Activated T-cell treated with anti-CD3 and anti-CD28 coated beads for 1 hour (primary cell): ENCODE measurements at places on chromosomes 3 and 15.

DNA sequence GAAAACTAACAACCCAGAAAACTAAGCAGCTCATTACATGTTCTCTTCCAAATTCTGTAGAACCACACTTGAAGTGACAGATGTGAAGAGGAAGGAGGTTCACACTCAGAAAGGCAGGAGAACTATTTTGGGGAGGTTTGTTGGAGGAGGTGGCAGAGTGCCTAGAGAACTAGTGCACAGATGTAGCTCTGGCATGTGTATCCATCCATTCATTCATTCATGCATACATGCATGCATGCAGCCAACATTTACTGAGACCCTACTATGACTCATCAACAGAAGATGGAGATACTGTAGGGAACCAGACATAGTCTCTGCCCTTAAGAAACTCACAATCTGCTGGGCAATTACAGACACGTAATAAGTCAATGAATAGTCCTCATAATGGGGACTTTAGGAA is 116.7 kb downstream of the ERC2 start:
- DNase-seq = no peak

GRCh38 chr15:64580696-64581407 is 120.5 kb downstream of the ZNF609 start:
- no peak for DNase-seq

DNA sequence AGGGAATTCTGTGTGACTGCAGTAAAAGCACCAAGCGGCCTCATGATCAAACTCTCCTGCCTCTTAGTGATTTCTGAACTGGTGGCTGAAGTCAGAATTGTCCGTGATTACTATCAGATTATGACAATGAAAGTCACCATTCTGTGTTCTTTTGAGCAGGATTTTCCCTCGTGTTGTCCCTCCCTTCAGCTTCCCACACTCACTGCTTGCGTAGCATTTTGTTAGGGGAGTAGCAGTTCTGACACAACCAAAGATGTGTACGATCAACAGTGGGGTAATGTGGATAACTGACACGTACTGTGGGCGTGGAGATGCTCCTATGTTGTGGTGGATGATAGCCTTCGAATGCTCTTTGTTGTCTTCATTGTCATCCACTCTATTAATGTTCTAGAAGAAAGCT is 67.8 kb upstream of the ICE2 start:
- DNase-seq = no peak

DNA sequence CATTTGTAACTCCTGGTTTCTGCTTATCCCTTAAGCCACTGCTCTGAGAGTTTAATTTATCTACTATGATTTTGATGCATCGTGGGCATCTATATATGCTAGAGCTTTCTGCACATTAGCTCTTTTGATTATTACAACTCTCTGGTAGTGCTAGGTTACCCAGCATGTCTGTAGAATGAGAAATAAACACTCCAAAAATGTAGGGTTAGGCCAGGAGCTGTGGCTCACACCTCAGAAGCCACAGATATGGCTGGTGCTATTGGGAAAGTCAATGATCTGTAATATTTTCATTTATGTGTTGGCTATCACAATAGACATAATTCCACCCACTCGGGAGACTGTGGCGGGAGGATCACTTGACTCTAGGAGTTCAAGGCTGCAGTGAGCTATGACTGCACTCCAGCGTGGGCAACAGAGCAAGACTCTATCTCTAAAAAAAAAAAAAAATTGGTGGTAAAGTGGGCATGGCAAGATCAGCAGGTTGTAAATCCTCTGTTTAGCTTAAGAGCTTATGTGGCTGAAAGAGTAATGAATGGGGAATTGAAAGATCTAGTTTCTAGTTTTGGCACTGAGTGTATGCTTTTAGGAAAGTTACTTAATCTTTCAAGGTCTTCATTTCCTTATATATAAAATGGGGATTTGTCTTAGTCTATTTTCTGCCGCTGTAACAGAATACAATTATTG is 6.3 kb downstream of the TIGIT start:
- no peak for DNase-seq
